ENCODE measurements at places on chromosomes 4 and X.

DNA sequence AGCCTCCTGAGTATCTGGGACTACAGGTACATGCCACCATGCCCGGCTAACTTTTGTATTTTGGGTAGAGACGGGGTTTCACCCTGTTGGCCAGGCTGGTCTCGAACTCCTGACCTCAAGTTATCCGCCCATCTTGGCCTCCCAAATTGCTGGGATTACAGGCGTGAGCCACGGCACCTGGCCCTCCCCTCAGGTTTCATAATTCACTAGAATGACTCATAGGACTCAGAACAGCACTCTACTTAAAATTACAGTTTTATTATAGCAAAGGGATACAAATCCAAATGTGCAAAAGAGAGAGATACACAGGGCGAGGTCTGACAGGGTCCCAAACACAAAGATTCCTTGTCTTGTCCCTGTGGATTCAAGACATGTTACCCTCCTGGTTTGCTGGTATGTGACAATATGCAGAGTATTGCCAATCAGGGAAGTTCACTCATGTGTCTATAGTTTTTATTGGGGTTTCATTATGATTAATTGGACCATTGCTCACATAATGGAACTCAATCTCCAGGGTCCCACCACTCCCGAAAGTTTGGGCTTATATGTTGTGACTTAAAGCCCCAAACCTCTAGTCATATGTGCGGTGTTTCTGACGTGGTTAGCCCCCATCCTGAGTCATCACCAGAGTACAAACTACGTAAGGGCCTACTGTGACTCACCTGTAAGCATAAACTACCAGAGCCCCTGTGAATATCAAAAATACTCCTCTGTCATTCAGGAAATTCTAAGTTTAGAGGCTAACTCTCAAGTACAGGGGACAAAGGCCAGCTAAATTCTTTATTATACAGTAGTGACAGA is 5.2 kb downstream of the YIPF6 start:
- peak; percentile 14 for DNase-seq

- DNase-seq, result no peak
These were observed 40.0 kb upstream of the ADRA2C start for GRCh38 chr4:3725936-3726870.

DNA sequence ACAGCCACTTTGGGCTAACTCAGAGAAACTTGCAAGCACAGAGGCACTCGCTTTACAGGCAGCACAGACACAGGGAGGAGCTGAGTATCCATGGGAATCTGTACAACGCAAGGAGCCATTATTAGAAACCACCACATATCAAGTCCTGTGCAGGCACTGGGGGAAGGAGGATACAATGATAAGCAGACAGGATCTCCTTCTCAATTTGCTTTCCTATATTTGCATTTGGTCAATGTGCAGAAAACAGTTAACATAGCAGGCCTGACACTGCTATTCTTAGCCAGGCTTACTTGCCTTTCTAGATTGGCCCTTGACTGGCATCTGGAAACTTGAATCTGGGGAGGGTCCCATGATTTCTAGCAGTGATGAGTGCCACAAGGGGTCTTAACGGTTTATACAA is 65.8 kb downstream of the TEC start:
- no peak for DNase-seq

DNA sequence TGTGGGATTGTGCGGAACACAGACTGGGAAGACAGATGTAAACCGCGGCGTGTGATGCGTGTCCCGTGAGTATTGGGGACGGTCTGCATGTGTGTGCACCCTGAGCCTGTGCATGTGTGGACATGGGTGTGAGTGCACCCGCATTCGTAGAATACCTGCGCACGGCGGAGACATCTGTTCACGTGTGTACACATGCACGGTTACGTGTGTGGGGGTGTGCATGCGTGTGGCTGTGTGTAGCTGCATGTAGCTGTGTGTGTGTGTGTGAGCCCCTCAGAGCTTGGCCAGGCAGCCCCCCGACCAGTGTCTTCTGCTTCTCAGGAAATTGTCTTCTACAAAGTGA is 19.6 kb downstream of the ATP5ME start:
- no peak for DNase-seq

DNA sequence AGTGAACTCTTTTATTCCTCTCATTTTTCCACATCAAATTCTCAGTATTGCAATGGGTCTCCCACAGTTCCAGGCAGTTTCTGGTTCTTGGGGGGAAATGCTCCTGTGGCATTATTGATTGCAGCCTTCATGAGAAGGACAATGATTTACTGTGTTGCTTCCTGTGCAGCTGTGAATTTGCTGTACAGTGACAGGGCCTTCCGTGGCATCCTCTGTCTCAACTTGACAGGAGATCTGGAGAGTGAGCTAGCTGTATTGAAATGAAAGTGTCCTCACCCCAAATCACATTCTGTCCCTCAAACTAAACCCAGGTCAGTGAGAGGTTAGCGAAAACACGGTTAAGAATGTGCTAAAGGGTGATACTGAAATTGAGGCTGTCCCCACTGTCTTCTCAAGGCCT is 77.1 kb upstream of the ATOH1 start:
- no peak for DNase-seq

GRCh38 chrX:10769696-10770619 is 149.6 kb upstream of the MID1 start:
- DNase-seq, result no peak
